ENCODE measurements at places on chromosomes 3 and 15. TPM values are rescaled to one million over a fixed set of nuclear protein-coding genes. Genes with fewer than 3 reads are reported as not detected.
A peak's percentile ranks its signal among the peaks of the same experiment; 100 is the strongest.

Gene DPPA2
- not detected for total RNA-seq

Gene IMPDH2
- total RNA-seq: 169 TPM

Gene MYH15
- not detected for total RNA-seq

DNA sequence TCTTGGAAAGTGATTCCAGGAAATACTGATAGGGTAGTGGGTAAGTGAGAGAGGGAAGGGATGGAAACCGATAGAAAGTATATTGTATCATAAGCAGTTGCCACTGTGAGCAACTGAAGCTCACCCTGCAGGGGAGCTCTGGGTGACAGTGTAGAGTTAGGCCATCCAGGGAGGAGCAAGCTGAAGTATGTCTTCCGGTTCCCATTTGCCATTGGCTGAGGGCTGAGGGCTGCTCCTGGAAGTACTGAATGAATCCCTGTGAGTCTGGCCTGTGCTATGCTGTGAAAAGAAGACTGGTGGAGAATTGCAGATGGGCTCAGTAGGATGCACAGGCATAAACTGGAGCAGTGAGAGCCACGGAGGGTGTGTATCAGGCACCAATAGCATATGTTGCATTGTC lies 348.3 kb downstream of the MFSD1 start:
- DNase-seq: no peak

- DNase-seq: no peak
Observed at GRCh38 chr15:77059786-77060361, 11.0 kb downstream of the TSPAN3 start.

DNA sequence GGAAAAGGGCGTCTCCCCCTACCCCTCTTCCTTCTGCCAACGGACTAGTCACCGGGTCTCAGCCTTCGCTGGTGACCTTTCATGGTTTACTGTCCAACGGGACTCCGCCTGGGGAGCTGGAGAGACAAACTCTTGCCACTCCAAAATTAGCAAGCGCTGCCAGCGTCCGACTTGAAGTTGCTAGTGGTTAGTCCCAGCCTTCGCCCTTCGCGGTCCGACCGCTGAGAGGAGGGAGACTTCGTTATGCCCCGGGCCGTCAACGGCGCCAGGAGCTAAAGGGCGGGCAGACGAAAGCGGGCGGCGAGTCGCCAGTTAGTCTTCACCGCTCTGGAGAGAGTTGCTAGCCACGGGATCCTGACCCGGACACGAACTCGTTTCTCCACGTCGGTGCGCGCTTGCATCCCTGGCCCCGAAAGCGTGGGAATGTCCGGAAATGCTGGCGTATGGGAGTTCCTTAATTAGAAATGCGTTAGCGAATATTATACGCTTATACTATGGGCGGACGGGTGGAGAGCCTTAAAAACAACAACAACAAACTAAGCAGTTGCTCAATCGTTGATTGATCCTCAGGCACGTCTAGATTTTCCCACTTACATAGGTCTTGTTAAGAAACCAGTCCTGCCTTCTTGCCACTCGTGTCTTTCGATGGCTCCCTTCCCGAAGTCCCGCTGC lies 716 bp downstream of the SMC4 start:
- peak; percentile 26 for DNase-seq

DNA sequence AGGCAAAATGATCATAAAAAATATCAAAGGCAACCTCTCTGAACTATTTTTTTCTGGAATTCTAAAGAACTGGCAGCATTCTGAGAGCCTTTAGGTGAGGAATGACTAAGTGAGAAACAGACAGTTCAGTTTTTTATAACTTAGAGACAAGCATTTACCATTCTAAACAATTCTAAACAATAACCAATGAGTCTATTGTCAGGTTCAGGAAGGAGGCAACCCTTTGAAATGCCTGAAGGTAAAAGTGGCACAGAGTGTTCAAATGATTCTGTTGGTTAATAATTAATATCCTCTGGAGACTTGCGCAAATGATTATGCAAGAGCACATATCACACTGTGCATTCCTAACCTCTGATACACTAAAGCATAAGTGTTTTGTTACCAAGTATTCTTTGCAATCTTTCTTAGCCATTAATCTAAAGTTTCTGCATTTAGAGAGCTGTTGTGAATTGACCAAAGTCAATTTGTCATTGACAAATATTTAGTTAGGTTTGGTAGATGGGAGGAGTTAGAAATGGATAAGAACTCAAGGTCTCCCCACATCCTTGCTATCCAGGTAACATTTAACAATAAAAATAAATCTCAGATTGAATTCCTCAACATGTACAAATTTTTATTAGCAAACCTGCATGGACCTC lies 9.2 kb upstream of the TGFBR2 start:
- DNase-seq: no peak

DNA sequence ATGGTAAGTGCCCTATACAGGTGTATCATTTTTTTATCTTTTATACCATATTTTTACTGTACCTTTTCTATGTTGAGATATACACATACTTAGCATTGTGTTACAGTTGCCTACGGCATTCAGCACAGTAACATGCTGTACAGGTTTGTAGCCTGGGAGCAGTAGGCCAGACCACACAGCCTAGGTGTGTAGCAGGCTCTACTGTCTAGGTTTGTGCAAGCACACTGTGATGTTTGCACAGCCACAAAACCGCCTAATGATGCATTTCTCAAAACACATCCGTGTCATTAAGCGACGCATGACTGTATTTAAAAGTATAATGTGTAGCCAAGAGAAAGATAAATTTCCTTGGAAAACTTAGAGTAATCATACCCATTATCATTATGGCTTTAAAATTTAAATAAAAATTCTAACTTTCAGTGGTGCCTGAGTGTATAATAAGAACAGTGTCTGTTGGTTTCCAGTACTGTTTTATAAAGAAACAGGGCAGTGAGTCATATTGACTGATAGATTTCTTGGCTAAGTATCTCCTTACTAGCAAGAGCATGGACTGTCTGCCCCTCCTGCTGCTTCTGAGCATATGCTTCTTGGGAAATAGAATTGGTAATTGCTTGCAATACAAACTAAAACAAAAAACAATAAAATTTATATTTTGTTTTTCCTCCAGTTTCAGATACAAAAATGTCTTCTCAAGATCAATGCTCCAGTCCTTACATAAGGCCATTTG lies 18.3 kb downstream of the CALML4 start:
- no peak for DNase-seq

DNA sequence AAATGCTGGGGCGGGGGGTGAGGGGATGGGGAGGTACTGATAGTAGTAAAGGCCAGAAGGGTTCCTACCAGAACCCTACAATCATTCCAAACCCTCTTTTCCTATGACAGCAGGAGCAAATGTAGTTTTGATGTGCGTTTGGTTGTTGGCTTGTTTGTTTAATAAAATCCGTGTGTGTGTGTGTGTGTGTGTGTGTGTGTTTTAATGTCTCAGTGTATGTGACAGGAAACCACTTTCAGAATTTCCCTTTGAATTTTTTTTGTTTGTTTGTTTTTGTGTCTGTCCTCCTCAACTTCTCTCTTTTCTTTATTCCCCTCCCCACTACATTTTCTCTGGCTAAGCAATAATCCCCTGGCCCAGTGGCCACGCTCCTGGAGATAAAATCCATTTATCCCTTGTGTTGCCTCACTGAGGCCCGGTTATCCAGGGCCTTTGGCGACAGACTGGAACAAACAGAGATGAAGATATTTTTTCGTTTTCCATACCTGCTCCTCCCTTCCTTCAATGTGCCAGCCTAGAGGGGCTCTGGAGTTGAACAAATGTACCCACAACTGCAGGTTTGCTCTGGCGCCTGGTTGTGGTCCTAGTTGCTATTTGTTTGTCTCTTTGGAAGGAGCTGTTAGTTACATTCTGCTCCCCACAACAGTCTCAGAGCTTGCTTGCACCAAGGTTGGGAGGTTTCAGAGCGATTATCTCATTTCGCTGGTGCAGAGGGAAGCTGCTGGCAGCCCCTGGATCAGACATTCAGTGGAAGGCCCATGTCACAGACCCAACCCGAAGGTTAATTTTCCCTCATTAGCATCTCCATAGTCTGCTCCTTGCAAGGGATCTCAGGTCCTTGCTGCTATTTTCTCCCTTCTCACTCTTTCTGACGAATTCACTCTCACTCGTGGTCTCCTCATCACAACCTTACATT lies 17.9 kb downstream of the NR2F2 start:
- no peak for DNase-seq
